ENCODE measurements at places on chromosomes 4 and X.

GRCh38 chrX:9866633-9867032, 80.4 kb downstream of the SHROOM2 start:
- DNase-seq: no peak

DNA sequence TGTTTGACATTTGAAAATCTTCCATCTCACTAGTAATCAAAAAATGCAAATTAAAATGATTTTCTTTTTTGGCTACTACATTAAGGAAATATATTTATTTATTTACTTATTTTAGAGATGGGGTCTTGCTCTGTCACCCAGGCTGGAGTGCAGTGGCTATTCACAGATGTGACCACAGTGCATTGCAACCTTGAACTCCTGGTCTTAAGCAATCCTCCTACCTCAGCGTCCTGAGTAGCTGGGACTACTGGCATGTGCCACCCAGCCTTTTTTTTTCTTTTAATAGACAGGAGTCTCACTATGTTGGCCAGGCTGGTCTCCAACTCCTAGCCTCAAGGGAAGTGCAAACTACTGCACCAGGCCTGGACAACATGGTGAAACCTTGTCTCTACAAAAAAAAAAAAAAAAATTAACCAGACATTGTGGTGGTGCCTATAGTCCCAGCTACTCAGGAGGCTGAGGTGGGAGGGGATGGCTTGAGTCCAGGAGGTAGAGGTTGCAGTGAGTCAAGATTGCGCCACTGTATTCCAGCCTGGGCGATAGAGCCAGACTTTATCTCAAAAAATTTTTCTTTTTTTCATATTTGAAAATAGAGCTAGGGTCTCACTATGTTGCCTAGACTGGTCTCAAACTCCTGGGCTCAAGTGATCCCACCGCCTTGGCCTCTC, 4.4 kb upstream of the SMIM14 start:
- DNase-seq: no peak

- no peak for DNase-seq
These were observed 170.0 kb downstream of the SMIM20 start for GRCh38 chr4:26083987-26084386.

DNA sequence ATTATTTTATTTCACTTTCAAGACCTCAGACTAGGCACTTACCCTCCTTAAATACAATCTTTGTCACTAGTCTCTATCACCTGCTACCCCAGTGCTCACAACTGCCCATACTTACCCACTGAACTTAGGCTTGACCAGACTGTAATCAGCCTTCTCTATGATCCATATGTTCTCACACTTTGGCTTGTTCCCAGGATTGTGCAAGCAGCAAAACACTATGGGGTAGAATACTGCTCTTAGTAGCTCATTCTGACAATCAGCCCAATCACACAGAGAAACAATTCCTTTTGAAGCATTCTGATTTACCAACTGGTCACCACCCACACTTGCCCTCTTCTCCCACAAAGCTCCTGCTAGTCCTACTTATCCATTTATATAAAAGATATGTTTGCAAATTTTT, 878.3 kb downstream of the FSTL5 start:
- DNase-seq: peak; percentile 18

DNA sequence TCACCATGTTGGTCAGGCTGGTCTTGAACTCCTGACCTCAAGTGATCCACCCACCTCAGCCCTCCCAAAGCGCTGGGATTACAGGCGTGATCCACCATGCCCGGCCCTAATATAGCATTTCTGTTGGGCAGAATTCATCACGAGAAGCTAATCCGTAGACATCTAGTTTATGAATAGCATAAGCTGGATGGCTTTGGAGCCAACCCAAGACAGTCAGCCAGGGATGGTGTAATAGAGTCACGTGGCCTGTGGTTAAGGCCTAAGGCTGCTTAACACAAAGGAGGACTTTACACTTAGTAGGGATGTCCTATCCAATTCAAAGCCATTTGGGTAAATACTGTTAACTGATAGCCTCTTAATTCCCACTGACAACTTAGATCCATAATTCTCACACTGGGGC, 173.6 kb downstream of the RAP1GDS1 start:
- no peak for DNase-seq

DNA sequence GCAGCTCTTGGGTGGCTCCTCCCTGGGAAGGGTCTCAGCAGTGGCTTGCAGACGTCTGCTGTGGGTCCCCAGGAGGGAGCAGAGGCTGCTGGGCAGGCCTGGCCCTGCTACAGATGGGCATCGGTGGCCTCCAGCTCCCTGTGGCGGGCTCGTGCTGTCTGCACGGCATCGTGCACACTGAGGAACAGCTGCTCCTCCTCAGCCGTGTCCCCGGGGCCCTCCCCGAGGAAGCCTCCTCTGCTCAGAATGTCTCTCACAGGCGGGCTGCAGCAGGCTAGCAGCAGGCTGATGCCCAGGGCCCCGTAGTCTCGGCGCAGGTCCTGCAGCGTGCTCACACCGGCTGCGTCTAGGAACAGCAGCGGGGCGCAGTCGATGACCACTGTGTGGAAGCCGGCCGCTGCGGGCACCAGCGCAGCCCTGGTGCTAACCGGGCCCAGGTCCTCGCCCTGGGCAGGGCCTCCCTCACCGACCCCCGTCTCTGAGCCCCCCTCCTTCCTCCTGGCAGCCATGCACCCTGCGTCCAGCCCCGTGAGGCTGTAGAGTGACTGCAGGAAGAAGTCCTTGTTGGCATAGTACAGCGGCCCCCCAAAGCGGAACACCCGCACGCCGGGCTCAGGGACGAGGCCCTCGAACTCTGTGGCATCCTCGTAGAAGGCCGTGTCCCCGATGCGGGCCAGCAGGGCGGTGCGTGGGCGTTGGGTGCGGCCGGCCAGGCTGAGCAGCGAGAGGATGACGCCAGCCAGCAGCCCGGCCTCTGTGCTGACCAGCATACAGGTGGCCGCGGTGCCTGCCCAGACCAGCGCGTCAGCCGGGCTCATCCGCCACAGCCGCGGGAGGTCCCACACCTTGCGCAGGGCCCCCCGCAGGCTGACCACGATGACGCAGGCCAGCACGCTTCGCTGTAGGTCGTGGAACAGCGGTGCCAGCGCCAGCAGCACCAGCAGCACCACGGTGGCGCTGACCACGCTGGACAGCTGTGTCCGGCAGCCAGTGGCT, 2.2 kb downstream of the IDUA start:
- DNase-seq: no peak
